ENCODE measurements at places on chromosomes 1 and 21. TPM values are rescaled to one million over a fixed set of nuclear protein-coding genes. Genes with fewer than 3 reads are reported as not detected.

The SERPINC1 gene
- 0.16 TPM for total RNA-seq

The BCAR3 gene
- 5.3 TPM for total RNA-seq

The HAPLN2 gene
- not detected for total RNA-seq

The ARHGAP30 gene
- total RNA-seq, result 0.83 TPM

All from pancreas (tissue), 10 donors.